ENCODE measurements at places on chromosomes 2 and 18.

GRCh38 chr2:27016801-27017325 is 15.9 kb upstream of the TMEM214 start:
- peak; percentile 66 for DNase-seq

DNA sequence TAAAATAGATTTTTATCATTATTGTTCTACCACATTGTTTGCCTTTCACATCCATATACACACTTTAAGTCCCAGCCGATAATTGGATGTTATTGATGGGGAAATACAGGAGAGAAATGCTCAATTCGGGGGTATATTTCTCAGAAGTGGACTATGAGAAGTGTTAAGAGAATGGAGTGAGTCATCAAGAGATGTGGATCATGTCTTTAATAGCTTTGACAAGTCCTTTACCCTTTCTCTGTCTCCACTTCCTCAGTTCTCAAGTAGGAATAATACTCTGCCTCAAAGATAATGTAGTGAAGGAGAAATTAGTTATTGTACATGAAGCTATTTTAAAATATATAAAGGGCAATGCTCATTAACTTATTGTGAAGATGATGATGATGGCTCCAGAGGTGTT is 1017.6 kb upstream of the PIK3C3 start:
- no peak for DNase-seq

GRCh38 chr18:21194871-21195771 is 46.9 kb upstream of the GREB1L start:
- DNase-seq = no peak

DNA sequence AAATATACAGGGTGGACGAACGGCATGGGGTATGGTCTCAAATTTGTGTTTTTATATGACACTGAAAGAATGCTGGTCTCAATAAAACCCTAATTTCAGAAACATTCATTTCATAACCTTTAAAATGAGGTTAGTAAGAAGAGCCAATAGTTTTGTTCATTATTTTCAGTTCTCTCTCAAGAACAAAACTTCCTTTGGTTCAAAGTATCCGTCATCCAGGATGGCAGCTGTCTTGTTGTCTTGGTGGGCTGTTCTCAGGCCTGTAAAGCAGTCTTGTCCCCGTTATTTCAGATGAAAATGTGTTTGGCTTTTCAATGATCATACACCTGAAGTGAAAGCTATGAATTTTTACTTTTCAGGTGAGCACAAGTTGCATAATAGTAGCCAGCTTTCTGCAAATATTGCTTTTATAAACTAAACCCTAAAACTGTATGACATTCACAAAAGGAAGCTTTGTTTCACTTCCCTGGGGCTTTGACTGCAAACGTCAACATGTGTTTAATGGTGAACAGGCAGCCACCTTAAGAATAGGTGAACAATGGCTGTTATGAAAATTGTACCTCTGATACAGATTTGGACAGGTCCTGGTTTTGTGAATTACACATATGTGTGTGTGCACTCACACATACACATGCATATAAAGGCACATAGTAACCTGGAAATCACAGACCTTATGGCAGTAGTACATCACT is 2.6 kb downstream of the IL18RAP start:
- no peak for DNase-seq

GRCh38 chr18:32324181-32324580 is 134.3 kb downstream of the MEP1B start:
- no peak for DNase-seq

- no peak for DNase-seq
These were observed 22.5 kb downstream of the C1QL2 start for GRCh38 chr2:119136093-119136492.

DNA sequence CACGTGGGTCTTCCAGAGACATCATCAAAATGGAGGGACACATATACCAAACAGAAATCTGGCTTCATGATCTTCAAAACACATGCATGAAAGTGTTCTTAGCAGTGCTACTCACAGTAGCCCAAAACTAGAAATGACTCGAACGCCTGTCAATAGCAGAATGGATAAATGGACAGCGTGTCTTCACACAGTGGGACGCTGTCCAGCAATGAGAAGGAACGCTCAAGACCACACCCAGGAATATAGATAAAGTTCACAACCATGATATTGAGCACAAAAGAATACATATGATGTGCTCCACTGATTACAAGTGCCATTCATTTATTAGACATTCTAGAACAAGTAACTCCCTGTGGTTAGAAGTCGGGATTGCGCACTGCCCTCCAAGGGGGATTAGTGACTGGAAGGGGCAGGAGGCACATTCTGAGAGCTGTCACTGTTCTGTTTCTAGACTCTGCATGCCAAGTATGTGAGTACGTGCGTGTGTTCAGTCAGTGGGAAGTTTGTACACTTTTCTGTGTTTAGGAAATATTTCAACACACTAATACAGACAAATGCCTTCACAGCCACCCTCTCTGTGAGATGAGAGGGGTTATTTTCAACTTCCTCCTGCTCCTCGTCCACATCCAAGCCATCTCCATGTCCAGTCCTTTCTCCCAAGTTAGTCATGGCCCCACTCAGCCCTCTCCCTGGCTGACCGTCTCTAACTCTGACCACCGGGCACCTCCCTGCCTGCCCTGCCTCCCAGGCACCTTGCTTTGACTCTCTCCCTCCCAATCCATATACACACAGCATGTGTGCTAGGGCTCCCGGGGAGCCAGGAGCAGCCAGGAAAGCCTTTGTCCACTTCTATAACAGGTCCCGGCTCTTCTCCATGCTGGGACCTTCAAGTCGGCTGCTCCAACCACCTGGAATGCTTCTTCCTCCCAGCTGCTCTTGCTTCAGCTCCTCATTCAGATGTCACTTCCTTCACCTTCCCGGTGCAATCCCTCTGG is 26.9 kb upstream of the TNS1 start:
- DNase-seq = no peak

DNA sequence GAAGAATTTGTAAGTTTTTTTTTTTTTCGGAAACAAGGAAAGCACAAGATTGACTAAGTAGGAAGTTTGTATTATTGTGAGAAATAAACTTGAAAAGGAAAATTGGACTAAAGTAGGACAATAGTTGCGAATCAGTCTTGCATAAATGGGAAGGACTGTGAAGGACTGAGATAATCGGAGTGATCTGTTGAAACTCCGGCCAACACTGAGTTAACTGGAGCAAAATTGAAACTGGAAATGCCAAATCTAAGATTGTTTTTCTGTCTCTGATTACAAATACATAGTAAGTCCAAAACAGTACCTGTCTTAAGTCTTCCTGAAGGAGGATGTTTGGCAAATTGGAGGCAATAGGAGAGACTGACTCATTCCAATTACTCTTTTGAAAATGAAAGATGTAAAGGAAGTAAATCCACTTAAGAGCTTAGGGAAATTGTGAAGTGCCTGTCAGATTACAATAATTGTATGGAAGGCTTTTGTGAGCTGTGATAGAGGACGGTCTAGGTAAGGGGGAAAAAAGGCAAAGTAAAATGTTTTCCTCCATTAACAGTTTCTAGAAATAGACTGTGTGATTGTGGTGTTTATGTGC is 204.9 kb upstream of the CYRIA start:
- no peak for DNase-seq

DNA sequence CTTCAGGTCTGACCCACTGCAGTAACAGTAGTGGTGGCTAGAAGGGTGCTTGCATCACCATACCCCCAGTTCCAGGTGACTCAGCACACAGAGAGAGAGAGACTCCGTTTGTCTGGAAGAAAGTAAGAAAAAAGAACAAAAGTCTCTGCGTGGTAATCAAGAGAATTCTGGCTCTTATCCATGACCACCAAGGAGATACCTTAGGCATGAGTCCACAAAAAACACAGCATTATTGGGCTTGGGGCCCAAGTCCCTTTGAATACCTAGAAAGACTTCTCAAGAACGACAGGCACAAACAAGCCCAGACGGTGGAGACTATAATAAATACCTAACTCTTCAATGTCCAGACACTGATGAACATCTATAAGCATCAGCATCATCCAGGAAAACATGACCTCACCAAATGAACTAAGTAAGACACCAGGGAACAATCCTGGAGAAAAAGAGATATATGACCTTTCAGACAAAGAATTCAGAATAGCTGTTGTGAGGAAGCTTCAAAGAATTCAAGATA is 21.7 kb upstream of the BAZ2B start:
- DNase-seq = no peak

DNA sequence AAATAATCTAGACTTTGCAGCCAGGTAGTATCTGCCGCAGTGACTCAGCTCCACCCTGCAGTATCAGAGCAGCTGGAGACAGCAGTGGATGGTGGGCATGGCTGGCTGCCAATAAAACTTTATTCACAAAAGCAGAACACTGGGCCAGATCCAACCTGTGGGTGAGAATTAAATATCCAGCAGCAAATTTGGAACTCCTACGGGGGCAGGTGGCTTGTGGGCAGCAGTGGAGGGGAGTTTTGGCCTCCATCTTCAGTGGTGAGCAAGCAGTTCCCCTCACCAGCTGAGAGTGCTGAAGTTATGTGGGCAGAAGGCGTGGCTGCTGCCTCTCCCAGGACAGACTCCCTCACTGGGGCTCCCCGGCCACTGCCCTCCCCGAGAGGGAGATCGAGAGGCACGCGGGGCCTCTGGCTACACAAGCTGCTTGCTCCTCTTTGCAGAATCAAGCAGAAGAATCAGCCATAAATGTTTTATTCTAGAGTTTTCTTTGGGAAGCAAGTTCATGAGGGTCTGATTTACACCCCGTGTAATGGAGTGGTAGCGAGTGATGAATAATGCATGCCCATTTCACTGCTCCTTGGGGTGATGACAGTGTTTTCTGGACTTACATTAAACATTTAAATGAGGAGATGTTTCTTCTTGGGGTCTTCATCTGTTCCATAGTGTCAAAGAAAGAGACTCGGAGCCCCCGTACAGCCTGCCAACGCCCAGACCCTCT is 204.3 kb downstream of the SEPTIN10 start:
- no peak for DNase-seq

DNA sequence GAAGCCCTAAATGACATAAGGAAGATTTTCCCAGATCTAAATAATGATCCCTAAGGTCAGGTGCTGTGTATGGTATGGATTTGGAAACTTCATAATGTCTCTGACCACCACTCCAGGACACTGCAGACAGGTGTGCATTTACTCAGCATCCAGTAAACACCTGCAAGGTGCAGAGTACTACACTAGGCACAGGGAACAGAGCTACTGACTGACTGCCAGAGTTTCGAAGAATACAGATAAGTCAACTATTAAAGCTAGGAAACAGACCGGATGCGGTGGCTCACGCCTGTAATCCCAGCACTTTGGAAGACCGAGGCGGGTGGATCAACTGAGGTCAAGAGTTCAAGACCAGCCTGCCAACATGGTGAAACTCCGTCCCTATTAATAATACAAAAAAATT is 65.0 kb downstream of the ATP8B1 start:
- no peak for DNase-seq

DNA sequence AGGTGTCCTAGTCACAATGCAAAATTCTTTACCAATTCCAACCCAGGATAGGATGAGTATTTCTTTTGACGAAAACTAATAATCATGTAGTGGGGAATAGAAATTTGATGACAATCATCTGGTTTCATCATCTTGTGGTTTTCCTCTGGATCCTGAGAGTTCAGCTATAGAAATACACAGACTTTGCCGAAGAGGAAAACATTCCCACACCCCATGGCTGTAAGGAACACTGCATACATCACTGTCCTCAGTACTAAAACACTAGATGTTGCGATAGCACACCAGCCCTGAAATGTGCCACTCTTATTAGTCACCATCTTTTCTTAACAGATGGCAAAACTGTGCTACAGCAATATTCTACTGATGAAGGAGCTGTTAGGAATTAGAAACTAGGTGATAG is 29.4 kb downstream of the CERKL start:
- no peak for DNase-seq

DNA sequence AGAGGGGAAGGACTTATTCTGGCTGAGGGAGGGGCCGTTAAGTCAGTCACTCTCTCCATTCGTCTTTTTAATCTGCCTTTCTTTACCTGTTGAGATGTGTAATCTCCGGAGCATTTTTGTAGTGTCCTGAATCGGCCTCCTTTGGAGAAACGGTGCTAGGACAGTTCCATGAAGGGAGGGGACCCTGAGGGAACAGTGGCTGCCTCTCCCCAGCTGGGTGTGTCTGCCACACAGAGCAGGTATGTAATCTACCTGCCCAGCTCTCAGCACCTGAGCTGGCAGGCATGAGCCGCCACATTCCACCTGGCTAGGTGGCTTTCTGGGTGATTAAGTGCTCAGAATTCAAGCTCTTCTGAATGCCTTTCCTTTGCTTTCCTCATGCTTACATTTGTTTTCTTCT is 131.2 kb downstream of the WDSUB1 start:
- DNase-seq = no peak

GRCh38 chr18:74528478-74528877 is 5.8 kb upstream of the CNDP1 start:
- DNase-seq = no peak

DNA sequence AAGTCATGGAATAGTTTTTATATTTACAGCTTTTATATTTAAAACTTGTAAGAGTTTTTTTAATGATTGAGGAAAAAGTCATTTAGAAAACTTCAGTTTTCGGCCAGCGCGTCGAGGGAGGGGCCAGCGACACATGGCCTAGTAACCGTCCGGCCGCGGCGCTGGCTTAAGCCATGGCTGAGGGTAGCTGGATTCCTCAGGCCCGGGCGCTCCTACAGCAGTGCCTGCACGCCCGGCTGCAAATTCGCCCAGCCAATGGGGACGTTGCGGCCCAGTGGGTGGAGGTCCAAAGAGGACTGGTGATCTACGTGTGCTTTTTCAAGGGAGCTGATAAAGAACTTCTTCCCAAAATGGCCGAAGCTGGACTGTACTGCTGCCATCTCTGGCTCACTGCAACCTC is 4.9 kb upstream of the KLHL41 start:
- no peak for DNase-seq

DNA sequence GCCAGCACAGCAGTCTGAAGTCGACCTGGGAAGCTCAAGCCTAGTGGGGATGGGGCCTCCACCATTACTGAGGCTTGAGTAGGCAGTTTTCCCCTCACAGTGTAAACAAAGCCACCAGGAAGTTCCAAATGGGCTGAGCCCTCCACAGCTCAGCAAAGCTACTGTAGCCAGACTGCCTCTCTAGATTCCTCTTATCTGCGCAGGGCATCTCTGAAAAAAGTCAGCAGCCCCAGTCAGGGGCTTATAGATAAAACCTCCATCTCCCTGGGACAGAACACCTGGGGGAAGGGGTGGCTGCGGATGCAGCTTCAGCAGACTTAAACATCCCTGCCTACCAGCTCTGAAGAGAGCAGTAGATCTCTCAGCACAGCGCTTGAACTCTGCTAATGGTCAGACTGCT is 218.4 kb upstream of the VRK2 start:
- DNase-seq = no peak

DNA sequence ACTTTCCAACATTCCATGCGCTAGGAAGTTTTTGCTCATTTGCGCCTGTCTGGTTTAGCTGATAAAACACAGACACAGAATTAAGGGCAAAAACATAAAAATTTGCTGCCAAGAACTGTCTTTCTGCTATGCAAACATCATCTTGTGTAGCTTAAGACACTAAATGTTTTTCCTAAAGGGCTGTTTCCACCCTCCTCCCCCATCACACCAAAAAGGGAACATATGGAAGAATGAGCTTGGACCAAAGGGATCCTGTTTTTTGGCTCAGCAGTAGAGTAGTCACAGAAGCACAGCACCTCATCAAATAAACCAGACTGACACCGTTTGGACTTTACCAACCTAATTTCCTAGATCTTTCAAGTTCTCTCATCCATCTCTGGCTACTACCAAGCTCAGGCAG is 210.1 kb downstream of the ZNF521 start:
- no peak for DNase-seq

- no peak for DNase-seq
These were observed 30.3 kb downstream of the ZNF532 start for GRCh38 chr18:58894930-58895329.

GRCh38 chr2:83320053-83320452 is 1139.0 kb downstream of the SUCLG1 start:
- no peak for DNase-seq

Data from activated CD4-positive, alpha-beta T cell treated with anti-CD3 and anti-CD28 coated beads for 48 hours (primary cell).